ENCODE measurements at places on chromosomes 4 and X.

- H3K4me1 ChIP-seq = no peaks in the 10 kb centered on the region
- peaks cover 9% of the 10 kb centered on the region for H3K36me3 ChIP-seq
- DNase-seq = no peak
- no peak overlapping the region for H3K27ac ChIP-seq
Measured at GRCh38 chr4:25321703-25322102, 9.1 kb downstream of the ZCCHC4 start.

DNA sequence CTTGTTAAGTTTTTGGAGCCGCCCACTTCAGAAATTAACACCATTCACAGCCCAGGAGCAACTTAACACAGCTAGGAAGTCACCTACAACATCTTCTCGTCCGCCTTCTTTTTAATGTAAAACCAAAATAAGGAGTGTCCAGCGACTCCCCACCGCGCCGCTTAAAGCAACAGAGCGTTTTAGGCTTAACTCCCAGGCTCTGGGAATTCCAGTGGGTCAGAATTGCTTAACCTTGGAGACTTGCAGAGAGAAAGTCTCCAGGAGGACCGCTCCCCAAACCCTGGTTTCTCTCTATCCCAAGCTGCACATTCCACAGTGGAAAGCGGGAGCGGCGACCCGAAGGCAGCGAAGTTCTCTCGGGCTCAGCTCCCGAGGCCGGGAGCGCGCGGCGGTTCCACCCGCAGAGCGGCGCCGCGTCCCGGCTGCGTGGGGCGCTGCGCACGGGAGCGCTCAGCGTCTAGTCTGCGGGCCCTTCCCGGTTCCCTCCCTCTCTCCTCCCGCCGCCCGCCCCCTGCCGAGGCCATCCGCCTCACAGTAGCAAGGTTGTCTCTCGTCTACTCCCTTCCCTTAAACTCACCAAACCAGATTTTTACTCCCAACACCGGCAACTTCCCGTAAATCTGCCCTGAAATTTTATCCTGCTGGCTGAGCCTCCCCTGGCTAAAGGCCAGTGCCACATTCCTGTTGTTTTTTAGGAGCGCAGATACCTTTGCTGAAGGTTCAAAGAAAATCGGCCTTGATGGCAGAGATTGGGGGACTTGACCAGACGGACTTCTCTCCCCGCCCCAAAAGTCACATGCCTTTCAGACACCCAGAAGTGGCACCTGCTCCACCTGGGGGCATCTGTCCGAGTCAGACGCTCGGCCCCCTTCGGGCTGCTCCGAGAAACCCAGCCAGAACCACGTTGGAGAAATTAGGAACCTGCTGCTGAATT lies at the start of gene RBM47:
Gene RBM47, minus strand, starts transcription at position 464 of the 934 bp plus-strand sequence. CDS start 190,971 bp downstream, outside the sequence.
- peaks cover 20% of the 10 kb centered on the region for H3K4me1 ChIP-seq
- peak within 1 kb of the TSS; percentile 97 for H3K27ac ChIP-seq
- no peaks in the 10 kb centered on the region for H3K27me3 ChIP-seq
- peak within 1 kb of the TSS; percentile 83 for H3K4me3 ChIP-seq
- no peaks in the 10 kb centered on the region for H3K36me3 ChIP-seq

DNA sequence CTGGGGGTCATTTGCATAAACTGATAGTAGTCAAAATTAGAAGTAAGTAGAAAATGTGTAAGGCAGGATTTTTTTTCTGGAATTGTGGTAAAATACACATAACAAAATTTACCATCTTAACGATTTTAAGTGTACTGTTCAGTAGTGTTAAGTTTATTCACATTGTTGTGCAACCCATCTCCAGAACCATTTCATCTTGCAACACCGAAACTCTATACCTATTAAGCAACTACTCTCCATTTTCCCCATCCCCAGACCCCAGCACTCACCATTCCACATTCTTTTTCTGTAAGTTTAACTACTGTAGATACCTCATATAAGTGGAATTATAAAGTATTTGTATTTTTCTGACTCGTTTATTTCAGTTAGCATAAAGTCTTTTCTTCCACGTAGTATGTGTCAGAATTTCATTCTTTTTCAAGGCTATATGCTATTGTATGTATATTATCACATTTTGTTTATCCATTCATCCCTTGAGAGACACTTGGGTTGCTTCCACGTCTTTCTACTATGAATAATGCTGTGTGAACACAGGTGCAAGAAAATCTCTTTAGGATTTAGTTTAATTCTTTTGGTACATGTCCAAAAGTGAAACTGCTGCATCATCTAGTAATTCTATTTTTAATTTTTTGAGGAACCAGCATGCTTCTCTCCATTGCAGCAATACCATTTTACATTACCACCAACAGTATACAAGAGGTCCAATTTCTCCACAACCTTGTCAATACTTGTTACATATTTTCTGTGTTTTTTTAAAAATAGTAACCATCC lies 39.1 kb upstream of the NSUN7 start:
- H3K4me3 ChIP-seq = no peak overlapping the region
- no peaks in the 10 kb centered on the region for H3K4me1 ChIP-seq
- H3K27ac ChIP-seq = no peak overlapping the region
- H3K27me3 ChIP-seq = no peaks in the 10 kb centered on the region

DNA sequence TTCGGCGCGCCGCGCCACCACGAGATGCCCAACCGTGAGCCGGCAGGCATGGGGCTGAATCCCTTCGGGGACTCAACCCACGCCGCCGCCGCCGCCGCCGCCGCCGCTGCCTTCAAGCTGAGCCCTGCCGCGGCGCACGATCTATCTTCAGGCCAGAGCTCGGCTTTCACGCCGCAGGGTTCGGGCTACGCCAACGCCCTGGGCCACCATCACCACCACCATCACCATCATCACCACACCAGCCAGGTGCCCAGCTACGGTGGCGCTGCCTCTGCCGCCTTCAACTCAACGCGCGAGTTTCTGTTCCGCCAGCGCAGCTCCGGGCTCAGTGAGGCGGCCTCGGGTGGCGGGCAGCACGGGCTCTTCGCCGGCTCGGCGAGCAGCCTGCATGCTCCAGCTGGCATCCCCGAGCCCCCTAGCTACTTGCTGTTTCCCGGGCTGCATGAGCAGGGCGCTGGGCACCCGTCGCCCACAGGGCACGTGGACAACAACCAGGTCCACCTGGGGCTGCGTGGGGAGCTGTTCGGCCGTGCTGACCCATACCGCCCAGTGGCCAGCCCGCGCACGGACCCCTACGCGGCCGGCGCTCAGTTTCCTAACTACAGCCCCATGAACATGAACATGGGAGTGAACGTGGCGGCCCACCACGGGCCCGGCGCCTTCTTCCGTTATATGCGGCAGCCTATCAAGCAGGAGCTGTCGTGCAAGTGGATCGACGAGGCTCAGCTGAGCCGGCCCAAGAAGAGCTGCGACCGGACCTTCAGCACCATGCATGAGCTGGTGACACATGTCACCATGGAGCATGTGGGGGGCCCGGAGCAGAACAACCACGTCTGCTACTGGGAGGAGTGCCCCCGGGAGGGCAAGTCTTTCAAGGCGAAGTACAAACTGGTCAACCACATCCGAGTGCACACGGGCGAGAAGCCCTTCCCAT lies 1.1 kb downstream of the ZIC3 start:
- no peak overlapping the region for H3K27ac ChIP-seq
- peak overlapping the region; percentile 22 for H3K4me3 ChIP-seq
- peaks cover 31% of the 10 kb centered on the region for H3K27me3 ChIP-seq
- no peak for DNase-seq

DNA sequence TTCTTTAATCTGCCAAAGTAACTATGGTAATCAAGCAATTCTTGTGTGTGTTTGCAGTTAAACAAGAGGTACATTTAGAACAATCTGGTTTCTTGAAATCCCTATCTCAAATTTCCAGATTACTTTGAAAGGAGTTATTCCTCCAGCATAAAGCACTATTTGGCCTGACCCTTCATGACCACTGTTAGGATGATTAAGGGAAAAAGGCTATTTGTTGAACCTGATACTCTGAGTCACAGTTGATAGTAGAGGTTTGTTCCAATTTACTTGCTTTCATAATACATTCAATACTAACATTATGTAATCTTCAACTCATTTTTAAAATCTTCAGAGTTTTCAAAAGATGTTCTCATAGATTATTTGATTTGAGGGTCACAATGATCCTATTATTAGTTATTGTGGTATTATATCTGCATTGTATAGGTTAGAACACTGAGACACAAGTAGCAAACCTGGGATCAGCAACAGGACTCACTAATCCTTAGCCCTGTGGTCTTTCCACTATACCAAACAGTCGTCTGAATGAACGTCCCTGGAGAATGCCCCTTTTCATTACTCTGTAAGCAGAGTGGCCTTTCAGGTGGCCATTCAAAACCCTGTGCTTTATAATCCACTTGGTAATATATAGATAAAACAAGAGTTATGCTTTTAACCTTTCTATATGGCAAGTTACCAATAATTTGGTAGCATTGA lies 8.1 kb upstream of the NDST4 start:
- no peak for DNase-seq
- H3K27me3 ChIP-seq = no peaks in the 10 kb centered on the region
- no peaks in the 10 kb centered on the region for H3K36me3 ChIP-seq
- no peak overlapping the region for H3K4me3 ChIP-seq
